ENCODE measurements at places on chromosomes 2 and 18.

GRCh38 chr18:61988100-61988499 is 95.3 kb upstream of the RNF152 start:
- peak; percentile 80 for DNase-seq

GRCh38 chr2:102262216-102263129 is 48.9 kb upstream of the IL1RL1 start:
- peak; percentile 56 for DNase-seq

DNA sequence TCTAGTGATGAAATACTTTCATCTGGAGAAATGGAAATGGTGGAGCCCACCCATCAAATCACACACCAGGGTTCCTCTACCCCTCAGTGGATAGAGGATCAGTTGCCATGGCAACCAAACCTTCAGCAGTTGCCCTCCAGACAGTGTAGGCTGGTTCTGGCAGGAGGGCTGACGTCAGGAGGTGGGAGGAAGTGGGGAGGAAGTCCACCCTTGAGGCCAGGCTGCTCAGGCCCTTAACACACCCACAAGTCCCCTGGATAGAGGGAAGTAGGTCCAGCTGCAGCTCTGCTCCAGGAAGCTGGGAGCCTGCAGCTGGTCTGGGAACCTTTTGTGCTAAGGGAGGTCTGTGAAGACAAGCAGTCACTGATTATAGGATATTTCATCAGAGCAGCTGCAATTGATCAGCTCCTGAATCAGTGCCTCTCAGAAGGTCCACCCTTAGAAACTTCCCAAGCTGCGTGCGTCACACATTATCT is 186.6 kb downstream of the MTX2 start:
- peak; percentile 33 for DNase-seq

GRCh38 chr2:208375491-208376068 is 31.0 kb upstream of the PTH2R start:
- DNase-seq, result no peak

DNA sequence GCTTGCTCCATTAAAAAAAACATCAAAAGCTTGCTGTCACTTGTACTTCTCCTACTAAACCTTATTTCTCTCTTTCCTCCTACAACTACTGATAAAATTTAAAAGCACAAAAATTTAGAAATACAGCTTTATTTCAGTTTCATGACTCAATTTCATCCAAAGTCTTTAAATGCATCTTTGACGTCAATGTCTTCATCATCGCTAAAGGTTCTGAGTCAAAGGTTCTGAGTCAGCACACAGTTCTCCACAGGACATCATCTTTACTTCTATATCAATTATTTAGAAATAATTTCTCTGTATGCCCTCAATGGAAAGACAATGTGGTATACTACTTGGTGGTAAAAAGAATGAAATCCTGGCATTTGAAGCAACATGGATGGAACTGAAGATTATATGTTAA is 163.9 kb upstream of the DNMT3A start:
- no peak for DNase-seq

GRCh38 chr2:55223958-55224760 is 7.9 kb downstream of the CLHC1 start:
- DNase-seq, result no peak

GRCh38 chr2:138846216-138846821 is 66.1 kb upstream of the NXPH2 start:
- DNase-seq, result peak; percentile 15

GRCh38 chr2:239181903-239182581 is 218.8 kb downstream of the HDAC4 start:
- no peak for DNase-seq

DNA sequence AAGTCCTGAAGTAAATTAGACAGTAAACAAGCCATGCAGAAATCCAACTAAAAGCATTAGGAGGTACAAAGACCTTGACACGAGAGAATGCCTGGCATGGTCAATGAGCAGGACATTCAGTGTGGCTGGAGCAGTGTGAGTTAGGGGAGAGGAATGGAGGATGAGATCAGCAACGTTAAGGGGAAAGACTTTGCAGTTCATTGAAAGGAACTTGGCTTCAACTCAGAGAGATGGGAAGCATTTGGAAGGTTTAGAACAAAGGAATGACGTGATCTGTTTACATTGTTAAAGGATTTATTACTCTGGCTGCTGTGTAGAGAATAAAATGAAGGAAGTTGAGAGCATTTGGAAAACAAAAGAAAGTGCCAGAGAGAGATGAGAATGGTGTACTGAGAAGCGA is 621.3 kb downstream of the XIRP2 start:
- peak; percentile 69 for DNase-seq

DNA sequence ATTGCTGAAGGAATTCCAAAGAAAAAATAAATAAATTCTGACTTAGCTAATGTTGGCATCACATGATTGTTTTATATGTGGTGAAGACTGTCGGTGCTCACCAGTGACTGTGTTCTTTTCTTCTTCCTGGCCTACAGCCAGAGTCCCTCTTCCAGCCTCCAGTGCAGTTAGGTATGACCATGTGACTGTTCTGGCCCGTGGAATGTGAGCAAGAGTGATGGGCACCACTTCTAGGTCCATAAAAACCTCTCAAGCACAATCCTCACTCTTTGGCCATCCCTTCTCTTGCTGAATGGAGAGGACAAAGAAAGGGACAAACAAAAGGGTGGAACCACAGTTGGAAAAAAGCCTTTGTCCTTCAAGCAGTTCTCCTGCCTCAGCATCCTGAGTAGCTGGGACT is 39.0 kb upstream of the BMPR2 start:
- peak; percentile 28 for DNase-seq

GRCh38 chr2:144151851-144152250 is 368.1 kb downstream of the ZEB2 start:
- no peak for DNase-seq
